ENCODE measurements at places on chromosomes 5 and 9.

DNA sequence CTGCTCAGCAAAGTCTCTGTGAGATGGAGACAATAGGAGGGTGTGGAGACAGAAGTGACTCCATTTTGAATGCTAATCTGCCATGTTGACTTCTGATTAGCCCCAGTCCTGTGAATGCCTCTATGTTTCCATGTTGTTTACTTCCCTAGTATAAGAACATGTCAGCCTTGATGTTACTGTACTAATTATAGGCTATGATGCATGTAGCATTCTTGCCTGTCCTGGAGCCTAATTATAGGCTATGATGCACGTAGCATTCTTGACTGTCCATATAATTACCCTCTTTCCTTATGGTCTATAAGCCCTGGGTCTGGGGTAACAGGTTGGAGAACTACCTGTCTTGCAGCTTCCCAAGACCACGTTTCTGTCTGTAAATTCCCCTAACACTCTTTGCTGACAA is 353.3 kb upstream of the CLINT1 start:
- DNase-seq, result no peak

GRCh38 chr5:102991802-102992201 is 128.1 kb downstream of the GIN1 start:
- DNase-seq, result no peak

GRCh38 chr9:133794016-133794760 is 56.0 kb upstream of the SARDH start:
- no peak for DNase-seq

GRCh38 chr5:134510970-134511795 is 14.3 kb upstream of the JADE2 start:
- DNase-seq, result no peak

- no peak for DNase-seq
Observed at GRCh38 chr9:119160551-119160950, 208.7 kb downstream of the BRINP1 start.

- no peak for DNase-seq
Observed at GRCh38 chr5:159955056-159955624, 38.9 kb downstream of the ADRA1B start.

GRCh38 chr5:1032011-1032410 is 23.4 kb downstream of the NKD2 start:
- no peak for DNase-seq

DNA sequence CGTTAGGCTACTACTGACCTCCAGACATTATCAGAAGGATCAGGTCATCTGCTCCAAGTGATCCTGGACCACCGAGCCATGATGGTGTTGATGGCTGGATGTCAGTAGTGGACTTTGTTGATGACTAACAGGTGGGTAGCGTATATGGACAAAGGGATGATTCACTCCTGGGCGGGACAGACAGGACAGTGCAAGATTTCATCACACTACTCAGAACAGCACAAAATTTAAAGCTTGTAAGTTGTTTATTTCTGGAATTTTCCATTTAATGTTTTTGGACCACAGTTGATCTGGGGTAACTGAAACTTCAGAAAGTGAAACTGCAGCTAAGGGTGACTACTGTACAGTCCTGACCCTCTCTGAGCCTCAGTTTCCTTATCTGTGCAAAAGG is 12.7 kb downstream of the PDGFRB start:
- no peak for DNase-seq

GRCh38 chr9:129359916-129360536 is 182.0 kb upstream of the IER5L start:
- no peak for DNase-seq

DNA sequence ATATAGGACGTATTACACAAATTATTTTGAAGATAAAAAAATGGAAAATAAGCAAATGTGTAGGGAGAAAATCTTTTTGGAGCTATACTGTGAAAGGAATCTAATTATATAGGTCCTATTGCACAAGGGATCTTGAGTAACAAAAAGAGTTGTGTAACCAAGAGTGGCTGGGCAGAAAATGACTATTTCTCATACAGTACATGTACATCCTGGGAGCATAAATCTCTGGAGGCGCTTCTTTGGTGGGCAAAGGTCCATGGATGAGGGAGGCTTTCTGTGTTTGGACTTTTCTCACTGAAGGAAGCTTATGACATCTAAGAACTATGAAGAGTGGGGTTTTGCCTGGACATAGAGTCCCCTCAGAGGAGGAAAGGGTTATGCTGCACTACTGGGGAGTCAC is 29.8 kb downstream of the ANKS6 start:
- no peak for DNase-seq

- peak; percentile 16 for DNase-seq
Observed at GRCh38 chr9:133869674-133870405, 122.3 kb downstream of the VAV2 start.

DNA sequence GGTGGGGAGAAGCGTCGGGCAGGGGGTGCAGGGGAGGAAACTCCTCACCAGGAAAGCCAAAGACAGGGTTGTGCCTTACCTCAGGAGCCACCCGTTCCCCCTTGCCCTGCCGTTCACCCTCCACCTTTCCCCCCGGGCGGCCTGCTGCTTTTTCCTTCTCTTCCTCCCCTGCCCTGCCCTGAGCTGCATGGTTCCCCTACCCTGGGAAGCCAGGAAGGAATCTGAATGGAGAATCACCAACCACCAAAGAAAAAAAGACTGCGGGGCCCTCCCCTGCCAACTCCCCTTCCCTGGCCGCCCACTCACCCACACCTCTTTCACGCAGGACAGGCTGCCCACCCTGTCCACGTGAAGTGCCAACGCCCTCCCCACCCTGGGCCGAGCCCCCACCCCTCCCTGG is 820 bp upstream of the NFX1 start:
- DNase-seq, result no peak

DNA sequence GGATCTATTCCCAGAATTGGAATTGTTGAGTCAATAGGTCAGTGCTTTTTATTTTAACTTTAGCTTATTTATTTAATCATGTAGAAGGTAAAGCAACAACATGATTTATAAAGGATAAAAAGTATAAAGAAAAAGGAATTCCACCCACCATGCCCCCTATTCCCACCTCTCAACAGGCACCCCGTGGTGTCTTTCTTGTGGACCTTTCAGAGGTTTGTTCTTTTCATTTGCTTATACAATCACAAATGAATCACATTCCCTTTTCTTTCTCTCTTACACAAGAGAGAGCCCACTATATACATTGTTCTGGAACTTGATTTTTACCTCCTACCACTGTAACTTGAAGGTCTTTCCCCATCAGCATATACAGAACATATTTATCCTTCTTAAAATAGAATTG is 37.2 kb upstream of the SMIM32 start:
- DNase-seq, result no peak

DNA sequence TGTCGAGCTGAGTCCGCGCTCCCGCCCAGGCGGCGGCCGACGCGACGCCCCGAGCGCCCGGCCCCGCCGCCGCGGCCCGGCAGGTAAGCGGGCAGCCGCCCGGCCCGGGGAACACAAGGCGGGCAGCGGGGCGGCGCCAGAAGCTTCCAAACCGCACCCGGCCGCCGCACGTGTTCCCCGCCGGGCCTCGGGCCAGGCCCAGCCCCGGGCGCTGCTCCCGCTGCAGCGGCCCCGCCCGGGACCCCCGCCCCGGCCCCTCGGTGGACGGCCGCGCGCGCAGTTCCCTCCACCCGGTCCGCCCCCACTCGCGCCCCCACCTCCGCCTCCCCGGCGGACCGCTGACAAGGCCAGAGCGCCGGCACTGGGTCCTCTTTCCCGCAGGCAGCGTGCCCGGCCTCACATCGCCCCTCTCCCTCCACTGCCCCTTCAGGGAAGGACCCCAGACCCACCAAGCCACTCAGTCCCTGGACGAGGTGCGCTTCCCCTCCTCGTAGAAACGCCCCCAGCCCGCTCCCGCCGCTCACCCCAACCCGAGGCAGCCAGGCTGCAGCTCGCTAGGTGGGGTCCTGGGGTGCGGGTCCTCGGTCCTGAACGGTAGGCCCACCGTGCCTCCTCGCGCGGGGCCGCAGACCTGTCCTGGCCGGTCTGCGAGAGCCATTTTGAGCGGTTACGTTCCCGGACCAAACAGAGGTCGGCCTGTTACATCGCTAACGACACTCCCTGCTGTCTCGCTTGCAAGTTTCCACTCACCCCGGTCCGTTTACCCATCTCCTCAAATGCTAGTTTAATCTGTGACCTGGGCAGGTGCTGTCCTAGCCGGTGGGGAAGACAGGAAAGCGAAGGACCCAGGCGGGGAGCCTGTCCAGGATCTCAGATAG is 475 bp downstream of the WDR5 start:
- no peak for DNase-seq

DNA sequence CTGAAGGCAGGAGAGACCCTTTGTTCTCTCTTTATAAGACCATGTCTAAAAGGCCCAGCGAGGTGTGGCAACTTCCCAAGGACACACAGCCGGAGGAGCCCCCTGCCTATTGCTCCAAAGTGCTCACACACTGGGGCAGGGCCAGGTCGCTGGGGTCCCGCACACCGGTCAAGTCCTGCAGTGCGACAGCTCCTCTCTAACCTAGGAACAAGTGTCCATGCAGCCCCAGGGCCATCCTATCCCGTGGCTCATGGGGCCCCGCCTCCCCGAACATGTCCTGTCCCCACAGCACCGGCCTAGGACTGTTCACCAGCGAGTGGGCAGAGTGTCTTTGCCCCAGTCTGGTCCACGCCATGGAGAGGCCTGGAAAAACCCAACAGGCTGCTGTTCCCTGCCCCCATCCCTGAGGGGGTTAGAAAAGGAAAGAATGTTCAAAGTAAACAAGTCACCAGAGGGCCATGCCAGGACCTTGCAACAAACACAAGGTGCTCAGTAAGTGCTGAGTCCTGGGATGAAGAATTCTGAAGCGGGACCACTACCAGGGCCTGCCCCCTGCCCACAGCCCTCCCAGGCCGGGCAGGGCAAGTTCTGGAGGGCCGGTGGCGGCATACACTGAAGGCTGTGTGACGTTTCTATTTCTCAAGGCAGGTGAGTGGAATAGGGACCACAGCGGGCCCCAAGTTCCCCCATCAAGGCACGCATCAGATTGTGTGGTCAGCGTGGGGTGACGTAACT is 938 bp downstream of the NINJ1 start:
- peak; percentile 74 for DNase-seq

DNA sequence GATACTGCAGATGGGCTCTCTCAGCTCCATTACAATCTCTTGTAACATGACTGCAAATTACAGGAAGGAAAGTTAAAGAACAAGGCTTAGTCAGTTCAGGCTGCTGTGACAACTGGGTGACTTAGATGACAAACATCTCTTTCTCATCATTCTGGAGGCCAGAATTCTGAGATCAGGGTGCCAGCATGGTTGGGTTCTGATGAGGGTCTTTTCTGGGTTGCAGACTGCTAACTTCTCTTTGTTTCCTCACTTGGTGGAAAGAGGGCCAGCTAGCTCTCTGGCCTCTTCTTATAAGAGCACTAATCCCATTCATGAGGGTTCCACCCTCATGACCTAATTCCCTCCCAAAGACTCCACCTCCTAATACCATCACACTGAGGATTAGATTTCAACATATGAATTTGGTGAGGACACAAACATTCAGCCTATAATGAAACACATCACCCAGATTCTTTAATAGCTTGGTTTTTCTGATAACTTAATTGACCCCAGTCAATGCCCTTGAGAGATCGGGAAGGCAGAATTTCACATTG is 73.6 kb upstream of the MAMDC2 start:
- DNase-seq, result no peak

- DNase-seq, result no peak
Observed at GRCh38 chr9:115591584-115591984, 473.6 kb upstream of the TNC start.

DNA sequence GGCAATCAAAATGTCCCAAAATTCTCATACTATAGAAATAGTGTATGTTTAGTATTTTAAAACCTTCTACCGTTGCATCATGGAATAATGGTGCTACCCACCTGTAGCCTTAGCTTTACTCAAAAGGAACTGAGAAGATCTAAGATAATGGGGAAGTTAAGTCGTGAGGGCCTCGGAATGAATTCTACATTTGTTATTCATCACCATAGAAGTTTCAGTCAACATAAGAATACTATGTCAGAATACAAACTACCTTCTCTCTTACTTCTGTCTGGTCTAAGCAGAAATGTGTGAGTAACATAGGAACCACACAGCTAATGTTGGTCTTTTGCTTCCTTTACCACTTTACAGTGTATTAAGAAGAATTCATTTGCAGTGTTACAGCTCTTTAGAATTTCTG is 43.2 kb downstream of the RFK start:
- DNase-seq, result no peak

DNA sequence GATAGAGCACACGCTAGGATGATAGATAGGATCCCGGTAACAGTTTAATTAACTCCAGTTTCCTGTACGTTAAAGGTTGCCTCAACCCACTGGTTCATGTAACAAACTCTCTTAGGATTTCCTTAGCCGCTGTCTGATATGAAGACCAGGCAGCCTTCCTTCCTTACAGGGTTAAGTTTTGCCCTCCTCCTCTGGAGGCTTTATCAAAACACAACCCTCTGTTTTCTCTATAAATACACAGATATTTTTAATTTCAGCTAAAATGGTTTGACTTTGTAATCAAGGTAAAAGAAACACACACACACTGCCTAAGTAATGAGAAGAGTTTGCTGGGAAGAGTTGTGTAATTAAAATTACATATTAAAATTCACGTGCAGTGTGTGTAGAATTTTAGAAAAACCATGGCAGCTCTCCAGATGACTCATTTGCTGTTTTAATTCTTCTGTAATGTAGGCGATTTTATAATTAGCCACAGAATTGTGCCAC is 369.8 kb downstream of the CSNK1G3 start:
- DNase-seq, result no peak

GRCh38 chr9:95980262-95981125 is 105.0 kb downstream of the ERCC6L2 start:
- DNase-seq, result no peak

- no peak for DNase-seq
Observed at GRCh38 chr9:68631811-68632210, 73.2 kb upstream of the PIP5K1B start.

DNA sequence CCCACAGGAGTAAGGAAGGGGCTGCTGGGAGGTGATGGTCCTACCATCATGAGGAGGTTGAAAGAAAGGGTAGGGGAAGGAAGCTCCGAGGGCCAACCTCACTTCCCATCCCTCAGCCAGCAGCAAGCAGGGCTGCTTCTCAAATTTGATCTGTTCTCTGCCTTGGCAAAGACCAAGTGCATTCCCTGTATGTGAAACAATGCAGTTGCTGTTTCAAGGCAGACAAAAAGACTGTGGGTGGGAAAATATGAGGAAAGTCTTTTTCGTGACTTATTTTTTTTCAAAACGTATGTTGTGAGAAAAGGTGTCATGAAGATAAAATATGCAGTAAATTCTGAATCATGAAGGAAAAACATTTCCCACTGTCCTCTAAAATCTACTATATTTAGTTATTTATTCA is 165.9 kb downstream of the ARSB start:
- no peak for DNase-seq

DNA sequence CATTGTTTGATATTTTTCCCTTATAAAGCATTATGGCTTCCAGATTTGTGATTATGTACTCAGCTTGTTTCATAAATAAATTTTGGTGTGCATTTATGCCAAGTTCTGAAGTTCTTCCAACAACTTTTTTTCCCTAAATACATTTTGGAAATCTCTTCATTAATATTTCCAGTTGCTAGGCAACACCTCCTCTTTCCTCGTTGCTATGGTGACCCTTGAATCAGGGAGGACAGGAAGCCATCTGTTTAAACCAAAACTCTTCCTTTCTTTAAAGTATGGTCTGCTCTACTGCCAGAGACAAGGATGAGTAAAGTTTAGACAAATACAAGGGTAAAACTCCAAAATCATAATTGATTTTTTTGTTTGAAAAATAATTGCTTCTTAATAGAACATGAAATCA is 779.3 kb downstream of the CDH9 start:
- DNase-seq, result no peak

Data from stimulated activated CD8-positive, alpha-beta memory T cell treated with anti-CD3 and anti-CD28 coated beads, Interleukin-7, amount 100 ng/mL, for 48 hours (primary cell).